GM20000 (cell line): ENCODE measurements at places on chromosomes 1 and 21.

DNA sequence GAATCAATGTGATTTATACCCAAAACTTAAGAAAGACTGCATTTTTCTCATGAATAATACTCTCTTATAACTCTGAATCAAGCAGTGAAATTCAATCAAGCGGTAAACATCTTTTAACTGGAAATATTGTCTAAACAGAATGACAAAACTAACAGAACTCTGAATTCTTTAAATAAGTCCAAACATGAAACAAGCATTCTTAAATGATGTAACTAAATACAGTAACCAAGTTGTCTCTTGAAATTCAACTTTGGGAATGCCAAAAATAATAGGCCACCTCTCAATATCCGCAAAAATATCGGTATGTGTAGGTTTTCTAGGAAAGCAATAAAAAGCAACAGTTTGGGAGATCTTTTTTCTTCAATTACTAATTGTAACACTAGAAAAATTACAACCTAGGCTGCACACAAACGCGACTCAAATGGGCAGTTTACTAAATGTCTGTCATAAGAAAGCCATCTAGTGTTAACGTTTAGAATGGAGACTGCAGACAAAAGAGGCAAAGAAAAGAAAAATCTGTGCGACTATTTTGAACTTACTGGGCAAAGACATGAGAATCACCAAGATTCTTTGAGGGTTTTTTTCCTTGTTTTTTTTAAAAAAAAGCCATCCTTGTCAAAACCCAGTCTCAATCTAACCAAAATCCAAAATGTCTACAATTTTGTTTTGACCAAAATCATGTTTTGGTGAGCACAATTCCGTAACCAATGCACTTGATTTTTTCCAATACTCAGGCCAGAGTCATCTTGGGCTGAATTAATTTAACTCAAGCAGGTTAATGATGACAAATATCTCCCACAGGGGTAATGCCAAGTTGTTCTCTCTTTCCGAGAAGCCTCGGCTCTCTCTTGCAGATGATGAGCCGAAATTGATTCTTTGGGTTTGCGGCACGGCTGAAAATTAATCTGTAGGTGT is 1.3 kb downstream of the SIPA1L2 start:
- no peak for DNase-seq

DNA sequence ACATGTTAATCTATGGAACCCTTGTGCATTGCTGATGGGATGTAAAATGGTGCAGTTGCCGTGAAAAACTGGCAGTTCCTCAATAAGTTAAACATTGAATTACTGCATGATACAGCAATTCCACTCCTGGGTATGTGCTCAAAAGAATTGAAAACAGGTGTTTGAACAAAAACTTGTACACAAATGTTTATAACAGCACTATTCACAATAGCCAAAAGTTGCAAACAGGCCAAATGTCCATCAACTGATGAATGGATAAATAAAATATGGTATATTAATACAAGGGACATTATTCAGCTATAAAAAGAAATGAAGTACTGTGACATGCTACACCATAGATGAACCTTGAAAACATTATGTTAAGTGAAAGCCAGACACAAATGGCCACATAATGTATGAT is 17.7 kb upstream of the SRSF10 start:
- DNase-seq = no peak

DNA sequence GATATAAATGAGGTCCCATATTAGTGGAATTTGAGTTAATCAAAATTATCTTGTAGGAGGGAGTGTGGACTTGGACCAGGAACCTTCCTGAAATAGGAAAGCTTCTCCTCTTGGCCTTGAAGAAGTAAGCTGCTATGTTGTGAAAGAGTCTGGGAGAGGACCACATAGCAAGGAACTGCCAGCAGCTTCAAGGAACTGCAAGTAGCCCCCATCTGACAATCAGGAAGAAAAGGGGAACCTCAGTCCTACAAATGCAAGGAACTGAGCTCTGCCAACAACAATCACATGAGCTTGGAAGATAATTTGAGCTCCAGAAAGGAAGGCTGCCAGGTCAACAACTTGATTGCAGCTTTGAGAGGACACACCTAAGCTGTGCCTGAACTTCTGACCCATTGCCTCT is 8.2 kb upstream of the PRMT6 start:
- no peak for DNase-seq

DNA sequence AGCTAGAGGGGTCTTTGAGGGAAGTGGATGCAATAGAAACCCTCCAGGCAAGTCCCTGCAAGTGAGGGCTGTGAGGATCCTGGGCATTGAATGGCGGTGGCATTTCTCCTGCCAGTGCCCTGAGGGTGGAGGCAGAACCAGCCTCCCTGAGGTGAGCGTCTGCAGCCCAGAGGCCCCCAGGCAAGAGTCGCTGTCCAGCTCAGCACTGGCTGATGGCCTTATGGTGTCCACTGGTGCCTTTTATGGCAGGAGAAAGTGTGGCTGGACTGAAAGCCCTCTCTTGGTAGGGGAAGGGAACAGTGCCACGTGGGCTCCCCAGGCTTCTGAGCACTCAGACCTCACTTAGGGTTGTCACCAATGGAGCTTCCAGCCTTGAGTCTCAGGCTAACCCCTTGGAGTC is 77.3 kb downstream of the SH3BGR start:
- DNase-seq = no peak
